ENCODE measurements at places on chromosomes 13 and 19.
A peak's percentile ranks its signal among the peaks of the same experiment; 100 is the strongest.

- no peak for DNase-seq
Measured at GRCh38 chr13:75216038-75216437, 265.9 kb downstream of the TBC1D4 start.

DNA sequence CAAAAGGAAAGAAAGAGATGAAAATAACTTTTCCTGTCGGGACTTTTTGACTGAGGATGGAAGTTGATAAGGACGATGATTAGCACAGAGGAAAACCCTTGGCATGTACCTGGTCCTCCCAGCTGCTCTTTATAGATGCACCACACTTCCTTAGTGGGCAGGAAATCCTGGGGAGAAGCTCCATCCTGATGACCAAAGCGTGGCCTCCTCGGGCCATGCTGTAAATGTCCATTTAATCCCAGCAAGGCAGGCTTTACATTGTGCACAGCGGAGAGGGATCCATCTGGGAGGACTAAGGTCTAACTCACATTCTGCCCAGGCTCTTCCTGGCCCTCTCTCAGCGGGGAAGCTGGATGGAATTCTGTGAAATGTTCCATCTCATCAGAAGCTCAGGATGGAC, 113.5 kb downstream of the COL4A2 start:
- no peak for DNase-seq

GRCh38 chr19:15629003-15629880, 11.5 kb upstream of the CYP4F3 start:
- DNase-seq = peak; percentile 94

- DNase-seq = no peak
Measured at GRCh38 chr13:37163641-37164265, 58.3 kb upstream of the CSNK1A1L start.
